ENCODE measurements at places on chromosomes 11 and 22.

DNA sequence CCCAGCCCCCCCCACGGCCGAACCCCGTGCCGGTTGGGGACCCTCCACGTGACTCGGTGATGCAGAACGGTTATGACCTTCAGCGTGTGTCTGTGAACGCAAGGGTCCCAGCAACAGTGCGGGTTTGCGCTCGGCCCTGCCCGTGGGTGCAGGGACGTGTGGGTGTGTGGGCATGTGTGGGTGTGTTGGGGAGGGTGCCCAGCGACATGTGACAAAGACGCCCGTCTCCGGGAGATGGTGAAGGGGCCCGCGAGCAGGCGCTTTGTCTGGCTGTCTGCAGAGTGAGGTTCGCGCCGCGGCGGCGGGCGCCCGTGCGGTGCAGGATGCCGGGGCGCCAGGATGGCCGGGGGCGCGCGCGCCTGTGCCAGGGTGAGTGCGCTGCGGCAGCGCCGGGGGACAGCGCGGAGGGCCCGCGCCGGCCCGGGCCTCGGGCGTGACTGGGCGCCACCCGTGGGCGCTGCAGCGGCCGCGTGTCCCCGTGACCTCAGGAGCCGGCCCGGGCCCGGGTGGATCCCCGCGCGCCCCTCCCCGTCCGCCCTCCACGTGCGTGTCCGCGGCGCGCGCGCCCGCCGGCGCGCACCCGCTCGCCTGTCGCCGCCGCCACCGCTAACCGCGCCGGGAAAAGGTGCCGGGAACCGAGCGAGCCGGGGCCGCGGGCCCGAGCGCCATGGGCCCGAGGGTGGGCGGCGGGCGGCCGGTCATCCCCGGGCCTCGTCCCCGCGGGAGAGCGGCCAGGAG lies at the start of gene LRFN4:
LRFN4 (plus strand) TSS at position 569 of the 738 bp plus-strand sequence. CDS start 681 bp downstream, outside the sequence.
- no peak for DNase-seq

GRCh38 chr11:64793271-64794160 lies 9.5 kb downstream of the MAP4K2 start:
- DNase-seq: no peak

DNA sequence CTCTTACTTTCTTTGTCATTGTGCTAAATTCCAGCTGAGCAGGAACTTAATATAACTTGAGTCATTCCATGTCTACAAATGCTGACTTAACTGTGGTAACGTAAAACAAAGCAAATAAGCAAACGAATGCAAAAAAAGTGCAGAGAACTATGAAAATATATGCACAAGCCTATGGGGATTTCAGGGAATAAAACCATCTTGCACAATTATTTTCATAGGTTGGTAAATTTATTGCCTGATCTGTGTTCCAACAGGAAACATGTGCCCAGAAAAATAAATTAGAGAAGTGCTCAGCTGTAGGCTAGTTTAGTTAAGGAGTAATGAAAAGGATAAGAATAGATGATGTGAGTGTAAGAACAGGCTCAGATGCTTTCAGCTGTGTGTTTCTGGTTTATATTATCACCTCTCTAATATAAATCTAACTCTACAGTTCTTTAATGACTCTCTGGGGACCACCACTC lies 1169.3 kb downstream of the LRRC4C start:
- no peak for DNase-seq

DNA sequence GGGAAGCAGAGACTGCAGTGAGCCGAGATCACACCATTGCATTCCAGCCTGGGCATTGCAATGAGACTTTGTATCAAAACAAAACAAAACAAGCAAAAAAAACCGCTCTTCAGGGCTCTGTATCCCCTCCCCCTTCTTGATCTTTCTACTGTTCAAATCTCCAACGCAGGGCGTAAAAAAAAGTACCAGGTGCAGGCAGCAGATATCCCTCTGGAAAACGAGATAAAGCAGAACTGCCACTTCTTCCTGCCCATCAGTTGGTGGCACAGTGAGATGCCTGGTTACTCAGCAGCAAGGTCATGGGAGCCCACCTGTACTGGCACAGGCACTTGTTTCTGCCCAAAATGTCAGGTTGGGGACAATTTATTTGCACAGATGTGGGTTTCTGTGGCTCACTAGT lies 11.2 kb downstream of the CCS start:
- DNase-seq: no peak

GRCh38 chr11:29319210-29319609 lies 697.6 kb downstream of the KCNA4 start:
- no peak for DNase-seq
